HS-5 (cell line): ENCODE measurements at places on chromosomes 13 and 19.

- DNase-seq = no peak
These were observed 7.7 kb downstream of the KDM4B start for GRCh38 chr19:4976401-4977298.

DNA sequence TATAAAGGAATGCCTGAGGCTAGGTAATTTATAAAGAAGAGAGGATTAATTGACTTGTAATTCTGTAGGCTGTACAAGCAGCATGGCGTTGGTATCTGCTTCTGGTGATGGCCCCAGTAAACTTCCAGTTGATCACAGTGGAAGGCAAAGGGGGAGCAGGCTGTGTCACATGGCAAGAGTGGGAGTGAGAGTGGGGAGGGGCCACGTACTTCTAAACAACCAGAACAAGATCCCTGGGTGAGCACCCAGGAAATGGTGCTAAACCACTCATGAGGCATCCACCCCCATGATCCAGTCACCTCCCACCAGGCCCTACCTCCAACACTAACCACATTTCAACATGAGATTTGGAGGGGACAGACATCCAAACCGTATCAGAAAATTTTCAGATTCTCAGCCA, 3.0 kb upstream of the RNF113B start:
- DNase-seq = no peak

DNA sequence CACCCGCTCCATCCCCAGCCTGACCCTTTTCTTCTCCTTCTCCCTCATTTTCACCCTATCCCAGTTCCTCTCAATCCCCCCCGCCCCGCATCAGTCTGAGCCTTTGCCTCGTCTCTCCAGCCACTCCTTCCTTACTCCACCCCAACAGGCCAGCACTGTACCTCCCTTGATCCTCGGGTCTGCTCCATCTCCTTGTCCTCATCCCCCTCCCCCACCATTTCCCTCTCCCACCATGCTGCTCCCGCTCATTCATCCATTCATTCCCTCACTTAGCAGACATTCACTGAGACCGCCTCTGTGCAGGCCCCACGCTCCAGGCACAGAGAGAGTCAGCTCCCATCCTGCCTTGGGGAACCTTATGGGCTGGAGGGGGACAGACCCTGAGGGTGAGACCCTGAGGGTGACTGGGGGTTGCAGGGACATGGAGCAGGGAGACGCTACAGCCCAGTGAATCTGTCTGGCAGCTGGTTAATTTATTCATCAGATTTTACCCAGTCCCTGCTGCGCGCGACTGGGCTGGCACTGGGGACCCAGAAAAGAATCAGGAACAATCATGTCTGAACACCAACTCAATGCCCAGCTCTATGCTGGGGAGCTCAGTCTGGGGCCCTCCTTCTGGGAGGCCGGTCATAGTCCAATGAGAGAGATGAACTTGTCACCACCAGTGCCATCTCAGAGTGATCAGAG, 881 bp downstream of the ARHGAP33 start:
- no peak for DNase-seq

- DNase-seq = no peak
These were observed 142.4 kb downstream of the MYCBP2 start for GRCh38 chr13:77184455-77184854.

DNA sequence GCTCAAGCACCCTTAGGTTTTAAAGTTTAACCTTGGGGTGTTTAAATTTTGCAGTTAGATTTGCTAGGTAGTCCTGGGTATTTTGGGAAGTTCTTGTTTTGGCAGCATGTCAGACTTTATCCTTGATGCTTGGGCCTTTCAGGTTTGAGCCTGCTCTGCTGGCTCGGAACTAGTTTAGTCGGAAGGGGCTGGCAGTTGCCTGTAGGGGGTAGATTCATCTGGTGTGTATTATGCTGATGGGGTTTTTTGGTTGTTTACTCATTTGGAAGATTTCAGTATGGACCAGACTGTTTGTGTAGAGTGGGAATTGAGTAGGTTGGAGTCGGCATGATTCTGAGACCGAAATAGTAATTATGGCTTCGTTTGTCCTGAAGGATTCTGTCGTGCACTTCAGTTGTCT, 15.1 kb downstream of the ILF3 start:
- no peak for DNase-seq

- no peak for DNase-seq
These were observed 666 bp downstream of the POMP start for GRCh38 chr13:28659621-28659970.

- DNase-seq = no peak
These were observed 12.0 kb downstream of the FTL start for GRCh38 chr19:48977061-48977460.

GRCh38 chr13:41654796-41655195, 197.4 kb downstream of the RGCC start:
- no peak for DNase-seq

DNA sequence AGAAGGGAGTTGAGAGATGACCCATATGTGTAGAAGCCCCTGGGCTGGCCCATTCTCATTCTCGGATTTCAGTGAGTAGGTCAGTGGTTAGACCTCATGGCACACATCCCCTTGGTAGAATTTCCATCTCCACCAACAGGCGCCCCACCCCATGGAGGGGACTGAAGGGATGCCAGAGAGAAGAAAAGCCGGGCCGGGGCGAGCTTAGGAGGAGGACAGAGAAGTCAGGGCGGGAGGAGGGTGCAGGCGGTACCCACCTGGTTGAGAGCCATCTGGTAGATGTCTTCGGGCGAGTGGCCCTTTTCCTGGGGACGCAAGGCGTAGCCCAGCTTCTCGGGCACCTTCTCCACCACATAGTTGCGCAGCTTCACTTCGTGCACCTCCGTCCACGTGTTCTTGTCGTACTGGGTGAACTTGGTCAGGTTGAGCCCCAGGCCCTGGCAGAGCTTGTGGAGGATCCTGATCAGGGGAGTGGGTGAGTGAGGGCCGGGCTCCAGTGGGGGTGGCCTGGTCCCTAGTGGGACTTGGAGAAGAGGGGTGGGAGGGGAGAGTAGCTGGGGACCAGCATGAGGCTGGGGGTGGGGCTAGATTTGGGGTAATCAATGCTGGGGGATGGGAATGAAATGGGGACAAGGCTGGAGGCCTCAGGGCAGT, 2.5 kb downstream of the IL4I1 start:
- no peak for DNase-seq

- no peak for DNase-seq
These were observed 8.7 kb upstream of the ERFL start for GRCh38 chr19:41936961-41937360.

DNA sequence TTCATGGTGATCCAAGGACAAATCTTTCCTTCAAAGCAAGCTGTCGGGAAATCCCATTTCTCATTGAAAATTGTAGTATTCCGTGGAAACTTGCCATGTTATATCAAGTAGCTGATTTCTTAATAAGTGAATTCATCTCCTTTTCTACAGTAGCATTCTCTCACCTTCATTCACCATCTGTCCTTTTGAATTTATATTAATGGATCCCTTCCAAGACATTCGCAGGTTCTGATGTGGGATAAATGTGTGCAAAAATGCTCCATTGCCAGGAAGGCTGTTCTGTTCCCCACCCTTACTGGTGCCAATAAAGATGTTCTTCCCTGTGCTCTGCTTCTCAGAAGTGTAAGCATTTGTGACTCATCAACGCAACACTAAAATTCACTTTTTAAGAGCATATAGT, 36.2 kb downstream of the AMER2 start:
- DNase-seq = no peak

GRCh38 chr19:32563761-32564160, 17.2 kb upstream of the PDCD5 start:
- DNase-seq = no peak

GRCh38 chr19:3692141-3693024, 7.9 kb downstream of the PIP5K1C start:
- no peak for DNase-seq
